Ascending aorta (tissue), 2 donors: ENCODE measurements at places on chromosomes 12 and 14. TPM values are rescaled to one million over a fixed set of nuclear protein-coding genes. Genes with fewer than 3 reads are reported as not detected.

Gene OTOGL
- total RNA-seq, result not detected

Gene CBX5
- total RNA-seq, result 19.4 TPM

- no peaks in the 10 kb centered on the region for H3K36me3 ChIP-seq
- peak overlapping the region; percentile 87 for H3K27ac ChIP-seq
- H3K4me3 ChIP-seq, result peak overlapping the region; percentile 10
- peak; percentile 88 for DNase-seq
- peaks cover 16% of the 10 kb centered on the region for H3K4me1 ChIP-seq
- H3K27me3 ChIP-seq, result no peaks in the 10 kb centered on the region
These were observed 36.3 kb downstream of the RIN3 start for GRCh38 chr14:92549859-92550230.

DNA sequence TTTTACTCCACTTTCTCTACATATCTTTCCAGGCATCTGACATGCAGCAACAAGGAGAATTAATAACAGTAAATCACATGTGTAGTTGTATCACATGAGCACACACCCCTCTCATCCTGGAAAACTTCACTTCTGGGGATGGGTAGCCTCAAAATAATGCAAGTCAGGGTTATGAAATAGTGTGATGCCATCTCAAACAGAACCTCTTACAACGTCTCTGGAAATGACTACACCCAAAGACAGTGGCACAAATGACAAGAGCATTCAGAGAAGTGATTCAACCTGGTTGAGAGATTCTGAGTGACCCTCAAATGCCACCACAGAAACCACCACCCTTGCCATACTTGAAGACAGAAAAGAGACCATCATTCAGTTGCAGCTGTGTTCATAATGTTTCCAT lies 2.8 kb downstream of the DIO2 start:
- no peaks in the 10 kb centered on the region for H3K36me3 ChIP-seq
- no peak for DNase-seq
- H3K27me3 ChIP-seq, result no peaks in the 10 kb centered on the region
- H3K27ac ChIP-seq, result no peak overlapping the region
- no peaks in the 10 kb centered on the region for H3K4me1 ChIP-seq
- no peak overlapping the region for H3K4me3 ChIP-seq

DNA sequence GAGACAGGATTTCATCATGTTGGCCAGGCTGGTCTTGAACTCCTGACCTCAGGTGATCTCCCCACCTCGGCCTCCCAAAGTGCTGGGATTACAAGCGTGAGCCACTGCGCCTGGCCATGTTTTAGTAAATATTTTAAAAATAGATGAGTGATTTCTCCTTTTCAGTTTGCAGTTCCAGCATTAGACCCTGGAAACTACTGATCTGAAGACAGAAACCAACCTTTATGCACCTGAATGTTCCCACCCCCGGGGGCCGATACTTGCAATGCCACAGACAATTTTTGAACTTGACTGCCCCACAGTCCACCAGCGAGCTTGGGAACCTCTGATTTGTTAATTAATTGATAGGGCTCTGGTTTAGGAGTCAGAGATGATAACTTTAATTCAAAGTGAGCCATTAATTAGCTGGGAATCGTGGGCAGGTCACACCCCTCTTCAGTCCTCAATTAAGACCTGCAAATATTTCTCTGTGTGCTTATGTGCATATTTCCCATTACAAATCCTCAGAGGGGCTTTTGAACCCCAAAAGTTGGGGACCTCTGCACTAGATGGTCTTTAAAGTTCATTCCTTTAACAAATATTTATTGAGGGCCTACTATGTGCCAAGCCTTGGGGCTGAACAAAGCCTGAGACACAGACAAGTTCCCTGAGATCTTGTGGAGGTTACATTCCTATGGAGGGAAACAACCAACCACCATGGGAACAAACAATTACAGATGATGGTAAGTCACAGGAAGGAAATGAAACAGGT lies 4.1 kb upstream of the TMEM120B start:
- no peaks in the 10 kb centered on the region for H3K27me3 ChIP-seq
- no peak for DNase-seq
- no peak overlapping the region for H3K27ac ChIP-seq

DNA sequence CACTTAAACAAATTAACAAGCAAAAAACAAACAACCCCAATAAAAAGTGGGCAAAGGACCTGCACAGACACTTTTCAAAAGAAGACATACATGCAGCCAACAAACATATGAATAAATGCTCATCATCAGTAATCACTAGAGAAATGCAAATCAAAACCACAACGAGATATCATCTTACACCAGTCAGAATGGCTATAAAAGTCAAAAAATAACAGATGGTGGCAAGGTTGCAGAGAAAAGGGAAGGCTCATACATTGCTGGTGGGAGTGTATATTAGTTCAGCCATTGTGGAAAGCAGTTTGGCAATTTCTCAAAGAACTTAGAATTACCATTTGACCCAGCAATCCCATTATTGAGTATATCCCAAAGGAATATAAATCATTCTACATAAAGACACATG lies 34.6 kb upstream of the NT5DC3 start:
- no peak overlapping the region for H3K4me3 ChIP-seq
- H3K27ac ChIP-seq, result no peak overlapping the region
- H3K4me1 ChIP-seq, result no peaks in the 10 kb centered on the region
- no peak for DNase-seq
- no peaks in the 10 kb centered on the region for H3K36me3 ChIP-seq

GRCh38 chr12:63917864-63918799 lies 73.6 kb downstream of the SRGAP1 start:
- no peak overlapping the region for H3K4me3 ChIP-seq
- H3K27me3 ChIP-seq, result no peaks in the 10 kb centered on the region
- no peaks in the 10 kb centered on the region for H3K4me1 ChIP-seq
- no peak for DNase-seq
- H3K27ac ChIP-seq, result no peak overlapping the region
- no peaks in the 10 kb centered on the region for H3K36me3 ChIP-seq
